Stimulated activated CD8-positive, alpha-beta memory T cell treated with anti-CD3 and anti-CD28 coated beads, Interleukin-15, amount 100 ng/mL, for 4 hours (primary cell): ENCODE measurements at places on chromosomes 12 and 14.

GRCh38 chr12:54273981-54274380 is 5.9 kb downstream of the CBX5 start:
- no peak for DNase-seq

- no peak for DNase-seq
Measured at GRCh38 chr12:125114365-125115141, 49.3 kb downstream of the AACS start.

- no peak for DNase-seq
Measured at GRCh38 chr12:18439541-18439940, 178.2 kb downstream of the PIK3C2G start.

DNA sequence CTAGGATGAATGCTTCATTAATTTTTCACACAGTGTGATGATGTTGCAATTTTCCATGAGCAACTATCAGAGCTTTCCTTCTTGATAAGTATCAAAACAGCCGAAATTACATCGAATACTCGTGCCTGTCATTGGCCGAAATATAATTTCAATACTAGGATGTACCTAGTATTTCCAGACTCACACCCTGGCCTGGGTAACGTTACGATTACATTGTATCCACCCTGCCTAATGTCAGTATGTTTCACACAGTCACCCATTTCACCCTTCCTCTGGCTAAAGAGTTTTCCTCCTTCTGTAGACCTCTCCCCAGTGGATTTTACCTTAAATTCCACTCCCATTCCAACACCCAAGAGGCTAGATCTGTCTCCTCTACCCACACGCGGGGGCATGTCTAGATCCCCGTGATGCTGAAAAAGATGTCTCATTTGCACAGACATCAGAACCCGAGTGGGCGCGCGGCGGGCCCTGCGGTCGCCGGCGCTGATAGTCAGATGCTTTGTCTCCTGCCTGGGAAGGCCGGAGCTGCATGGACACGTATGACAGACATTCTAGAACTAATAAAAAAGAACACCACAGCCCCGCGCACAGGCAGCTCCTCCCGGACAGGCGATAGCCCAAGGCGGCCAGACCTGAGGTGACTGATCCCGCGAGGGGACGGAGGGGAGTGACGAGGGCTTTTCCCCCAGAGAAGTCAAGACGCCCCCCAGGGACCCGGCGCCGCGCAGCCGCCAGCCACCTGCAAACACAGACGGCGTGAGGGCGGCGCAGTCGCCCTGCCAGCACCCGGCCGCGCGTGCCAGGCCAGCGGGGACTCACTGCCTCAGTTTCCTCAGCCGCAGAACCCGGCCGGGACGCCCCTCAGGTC is 723 bp downstream of the KIF21A start:
- peak; percentile 37 for DNase-seq

GRCh38 chr12:112973818-112974231 is 4.5 kb upstream of the OAS2 start:
- no peak for DNase-seq

- no peak for DNase-seq
Measured at GRCh38 chr12:118958520-118958919, 22.8 kb upstream of the SRRM4 start.

DNA sequence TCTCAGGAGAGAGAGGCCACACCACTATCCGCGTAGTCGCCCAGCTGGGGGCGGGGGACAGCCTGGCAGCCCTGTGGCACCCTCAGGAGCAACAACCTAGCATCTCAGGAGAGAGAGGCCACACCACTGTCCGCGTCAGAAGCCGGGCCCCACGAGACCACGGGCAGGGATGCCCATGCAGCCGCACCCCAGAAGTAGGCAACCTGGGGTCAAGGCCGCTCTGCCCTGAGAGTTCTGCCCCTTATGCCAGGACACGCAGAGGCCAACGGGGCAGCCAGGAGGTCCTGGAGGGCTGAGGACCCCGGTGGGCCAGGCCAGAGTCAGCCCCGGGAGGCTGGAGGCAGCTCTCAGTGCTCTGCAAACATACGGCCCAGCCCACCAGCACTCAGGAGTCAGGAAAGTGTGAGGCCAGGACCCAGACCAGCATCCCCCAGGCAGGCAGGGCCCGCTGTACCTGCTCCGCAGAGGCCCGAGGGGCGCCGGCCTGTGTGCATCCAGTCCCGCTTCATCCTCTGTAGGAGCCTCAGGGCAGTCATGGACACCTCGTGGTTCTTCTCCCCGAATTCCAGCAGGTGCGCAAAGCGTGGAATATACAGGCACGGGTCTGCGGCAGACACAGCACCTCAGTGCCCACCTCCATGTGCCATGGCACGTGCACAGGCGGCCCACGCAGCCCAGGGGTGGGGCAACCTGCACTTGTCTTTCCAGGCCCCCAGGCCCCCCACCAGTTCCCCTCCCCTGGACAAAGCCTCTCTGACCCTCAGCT is 7.3 kb upstream of the BTBD6 start:
- no peak for DNase-seq

DNA sequence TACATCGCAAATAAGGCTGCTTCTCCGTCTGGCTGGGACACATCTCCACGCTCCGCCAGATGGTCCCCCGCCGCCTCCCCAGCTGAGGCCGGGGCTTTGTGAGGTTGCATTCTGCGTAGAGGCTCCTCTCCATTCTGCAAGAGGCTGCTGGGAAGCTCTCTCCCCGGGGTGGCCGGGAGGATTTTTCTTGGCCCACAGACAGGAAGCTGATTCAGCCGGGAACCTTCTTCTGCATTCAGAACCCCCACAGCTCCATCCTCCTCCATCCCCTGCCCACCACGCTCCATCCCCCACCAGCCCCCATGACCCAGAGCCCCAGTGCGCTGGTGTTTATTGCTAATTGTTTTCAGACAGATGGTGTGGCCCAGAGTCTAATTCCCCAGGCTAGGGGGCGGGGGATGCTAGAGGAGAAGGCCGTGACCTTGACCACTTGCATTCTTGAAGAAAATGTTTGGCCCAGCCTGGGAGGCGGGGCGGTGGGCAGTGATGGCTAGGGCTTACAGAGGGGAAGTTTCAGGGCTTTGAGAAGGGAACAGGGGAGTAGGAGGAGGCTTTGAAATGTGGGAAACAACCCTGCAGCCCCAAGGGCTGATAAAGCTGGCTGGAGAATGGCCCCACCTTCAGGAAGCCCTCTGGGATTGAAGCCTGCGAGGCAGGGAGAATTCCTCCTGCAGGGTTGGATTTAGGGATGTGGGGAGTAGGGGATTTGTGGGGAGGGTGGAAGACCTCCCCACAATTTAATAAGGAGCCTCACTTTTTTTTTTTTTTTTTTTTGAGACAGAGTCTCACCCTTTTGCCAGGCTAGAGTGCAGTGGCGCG is 88.5 kb upstream of the NCOR2 start:
- no peak for DNase-seq

DNA sequence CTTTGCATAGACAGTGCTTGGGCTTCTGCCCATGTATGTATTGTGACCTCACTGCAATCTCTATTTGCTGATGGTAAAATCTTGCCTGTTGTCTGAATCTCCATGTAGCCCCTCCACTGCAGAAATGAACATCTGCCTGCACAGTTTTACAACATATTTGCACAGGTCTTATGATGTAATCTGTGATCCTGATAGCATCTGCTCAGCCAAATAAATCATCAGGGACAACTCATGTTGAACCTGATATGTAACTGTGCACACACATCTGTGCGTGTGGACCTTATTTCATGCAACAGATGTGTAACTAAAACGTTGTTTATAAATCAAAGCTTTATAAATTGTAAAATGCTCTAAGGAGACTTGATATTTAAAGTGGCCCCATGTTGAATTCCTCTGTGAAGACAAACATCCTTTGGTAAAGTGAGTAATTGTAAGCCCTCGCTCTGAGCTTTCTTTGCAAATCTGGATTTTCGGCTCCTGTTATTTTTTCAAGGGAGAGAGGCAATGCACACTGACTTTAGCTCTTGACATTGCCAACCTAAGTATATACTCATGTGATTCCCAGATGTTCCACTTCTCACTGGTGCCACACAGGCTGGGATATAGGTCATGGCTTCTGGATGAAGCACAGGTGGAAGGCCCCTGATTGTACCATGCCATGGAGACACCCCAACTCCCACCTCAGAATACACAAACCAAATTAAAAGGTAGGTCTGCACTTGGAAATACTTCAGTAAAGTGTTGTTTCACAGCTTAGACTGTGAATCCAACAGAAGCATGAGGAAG is 371.3 kb downstream of the GRIN2B start:
- no peak for DNase-seq

DNA sequence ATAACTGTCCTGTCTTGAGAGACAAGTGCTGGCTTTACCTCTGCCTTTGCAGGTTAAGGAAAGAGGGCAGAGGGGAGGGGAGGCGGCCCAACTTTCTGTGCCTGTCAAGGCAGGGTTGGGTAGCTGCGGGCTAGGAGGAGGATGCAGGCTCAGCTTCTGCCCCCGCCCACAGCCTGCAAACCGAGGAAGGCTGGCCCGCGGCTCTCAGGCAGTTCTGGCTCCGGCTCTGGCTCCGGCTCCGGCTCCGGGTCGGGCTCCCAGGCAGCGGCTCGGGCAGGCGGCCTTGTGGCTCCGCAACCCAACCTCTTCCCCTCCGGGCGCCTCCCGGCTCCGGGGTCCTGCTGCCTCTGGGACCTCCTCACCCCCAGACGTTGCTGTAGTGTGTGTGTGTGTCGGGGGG is 92.9 kb downstream of the TMEM30B start:
- no peak for DNase-seq

- DNase-seq = no peak
Measured at GRCh38 chr12:9776781-9777180, 16.1 kb upstream of the CD69 start.

GRCh38 chr14:103867020-103867419 is 19.6 kb upstream of the PPP1R13B start:
- no peak for DNase-seq
